ENCODE measurements at places on chromosomes 3 and 15. TPM values are rescaled to one million over a fixed set of nuclear protein-coding genes. Genes with fewer than 3 reads are reported as not detected.

Gene SCN11A
- total RNA-seq = not detected

Gene GRK7
- not detected for total RNA-seq

DNA sequence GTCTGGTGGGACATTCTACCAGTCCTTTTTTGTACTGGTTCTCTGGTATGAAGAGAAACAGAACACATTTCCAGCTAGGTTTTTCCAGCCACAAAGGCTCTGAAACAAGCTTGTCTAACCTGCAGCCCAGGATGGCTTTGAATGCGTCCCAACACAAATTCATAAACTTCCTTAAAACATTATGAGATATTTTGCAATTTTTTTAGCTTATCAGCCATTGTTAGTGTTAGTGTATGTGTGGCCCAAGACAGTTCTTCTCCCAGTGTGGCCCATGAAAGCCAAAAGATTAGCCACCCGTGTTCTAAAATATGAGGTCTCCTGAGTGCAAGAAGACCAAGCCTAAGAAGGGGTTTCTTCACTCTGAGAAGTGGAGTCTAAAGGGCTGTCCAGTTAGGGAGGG is 18.4 kb upstream of the TIMP4 start:
- no peak for DNase-seq

- peak; percentile 53 for DNase-seq
Measured at GRCh38 chr3:124429129-124429815, 301.0 kb upstream of the UMPS start.

DNA sequence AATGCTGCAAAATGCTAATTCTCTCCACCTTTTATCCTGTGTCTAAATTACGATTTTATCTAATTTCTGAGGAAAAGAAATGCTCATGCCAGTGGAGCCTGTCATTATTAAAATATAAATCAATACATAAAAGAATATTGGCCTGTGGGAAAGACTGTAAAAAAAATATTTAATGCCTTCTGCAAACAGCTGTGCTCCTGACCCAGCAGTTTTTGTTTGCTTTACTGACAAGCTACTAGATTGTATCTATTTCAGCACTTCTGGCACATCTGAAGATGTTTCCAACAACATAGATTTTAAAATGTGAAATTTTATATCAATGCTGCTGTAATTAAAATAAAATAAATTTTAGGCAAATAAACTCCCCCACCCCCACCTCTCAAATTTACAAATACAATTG is 493.6 kb upstream of the AGTR1 start:
- DNase-seq = no peak

DNA sequence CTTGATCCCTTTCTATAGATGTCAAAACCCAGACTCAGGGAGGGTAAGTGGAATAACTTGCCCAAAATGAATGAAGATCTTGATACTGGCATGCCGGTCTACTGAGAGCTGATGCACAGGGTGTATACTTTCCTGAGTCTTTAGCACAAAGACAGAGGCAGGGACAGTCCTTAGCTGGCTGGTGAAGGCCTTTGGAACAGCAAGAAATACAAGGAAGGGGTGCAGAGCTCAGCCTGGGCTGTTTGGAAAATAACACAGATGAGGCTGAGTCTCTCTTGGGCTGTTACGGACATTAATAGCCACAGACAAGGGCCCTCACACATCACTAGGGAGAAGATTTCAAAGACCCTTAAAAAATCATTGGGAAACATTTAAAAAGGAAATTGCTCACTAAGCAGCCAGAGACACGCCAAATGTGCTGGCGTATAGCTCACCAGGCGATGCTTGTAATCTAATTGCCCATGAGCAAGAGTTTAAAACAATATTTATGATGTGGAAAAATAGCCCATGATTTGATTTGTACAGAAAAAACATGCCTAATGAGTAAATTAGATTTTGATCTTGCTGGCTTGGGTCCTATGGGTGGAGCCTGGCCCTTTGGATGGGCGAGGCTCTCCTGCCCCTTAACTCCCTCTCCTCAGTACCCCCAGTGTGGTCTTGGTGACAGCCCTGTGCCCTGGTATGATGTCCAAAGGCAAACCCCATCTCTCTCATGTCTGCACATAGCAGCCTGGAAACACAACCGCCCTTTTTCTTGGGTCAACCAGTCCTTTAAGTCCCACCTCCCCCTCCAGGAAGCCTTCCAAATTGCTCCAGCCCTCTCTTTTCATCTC is 81.8 kb upstream of the MRPS22 start:
- no peak for DNase-seq

DNA sequence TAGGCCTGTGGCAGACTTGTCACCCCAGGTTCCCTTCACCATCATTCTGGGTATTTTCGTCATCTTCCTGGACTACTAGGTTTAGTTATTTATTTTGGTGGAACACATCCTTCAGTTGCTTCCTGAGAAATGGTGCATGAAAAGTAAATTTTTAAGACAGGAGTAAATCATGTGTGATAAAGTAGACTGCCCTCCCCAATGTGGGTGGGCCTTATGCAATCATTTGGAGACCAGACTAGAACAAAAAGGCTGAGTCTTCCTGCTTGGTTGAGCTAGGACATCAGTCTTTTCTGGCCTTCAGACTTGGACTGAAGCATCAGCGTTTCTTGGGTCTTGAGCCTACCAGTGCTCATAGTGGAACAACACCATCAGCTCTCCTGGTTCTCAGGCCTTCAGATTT is 50.7 kb upstream of the SLC2A2 start:
- no peak for DNase-seq

DNA sequence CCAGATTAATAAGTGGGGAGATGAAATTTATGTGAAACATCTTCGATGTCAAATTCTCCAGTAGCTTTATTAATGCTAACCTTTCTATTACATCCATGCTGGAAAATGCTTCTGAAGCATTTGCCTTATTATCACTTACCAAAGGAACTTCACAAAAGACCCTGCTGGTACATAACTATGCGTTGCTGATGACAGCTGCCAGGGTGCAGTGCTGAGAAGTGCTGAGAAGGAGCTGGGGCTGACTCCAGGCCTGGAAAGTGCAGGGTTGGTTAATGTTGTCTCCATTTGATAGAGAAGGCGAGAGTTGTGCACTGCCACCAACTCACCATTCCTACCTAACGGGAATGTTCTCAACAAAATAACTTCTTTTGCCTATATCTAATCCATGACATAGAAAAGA is 736.0 kb upstream of the NR2F2 start:
- DNase-seq = no peak

GRCh38 chr3:49607105-49607591 is 52.9 kb downstream of the BSN start:
- no peak for DNase-seq

All from IMR-90 (cell line).